T-helper 2 cell treated with Interferon-gamma antibody and Interleukin-4, amounts not matched to agents 5 μg/mL and 100 μg/mL, for 36 hours (primary cell): ENCODE measurements at places on chromosomes 1 and 21.

DNA sequence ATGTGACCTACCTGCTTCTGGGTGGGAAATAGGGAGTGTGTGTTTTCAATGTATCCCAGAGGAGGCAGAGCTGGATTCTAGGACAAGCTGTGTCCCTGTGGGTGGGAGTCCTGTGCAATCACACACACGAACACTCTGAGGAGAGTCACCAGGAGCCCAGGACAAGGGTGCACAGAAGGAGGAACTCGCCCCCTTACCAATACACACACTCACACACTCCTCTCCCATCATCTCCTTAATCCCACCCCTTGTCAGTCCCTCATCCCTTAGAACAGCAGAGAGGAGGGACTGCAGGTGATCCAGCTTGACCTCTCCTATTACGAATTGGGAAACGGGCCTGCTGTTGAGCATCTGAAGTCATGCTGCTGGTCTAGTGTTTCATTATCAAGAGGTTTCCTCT is 8.5 kb upstream of the MYBPHL start:
- no peak for DNase-seq

GRCh38 chr1:45804669-45804969 is 1.2 kb downstream of the MAST2 start:
- DNase-seq = no peak

GRCh38 chr1:40697436-40697835 is 5.9 kb downstream of the NFYC start:
- DNase-seq = no peak

- no peak for DNase-seq
These were observed 60.3 kb downstream of the KCNJ6 start for GRCh38 chr21:37855647-37856625.

GRCh38 chr1:235734335-235734734 is 84.8 kb upstream of the GNG4 start:
- no peak for DNase-seq

GRCh38 chr21:15170614-15171013 is 105.8 kb upstream of the NRIP1 start:
- no peak for DNase-seq

DNA sequence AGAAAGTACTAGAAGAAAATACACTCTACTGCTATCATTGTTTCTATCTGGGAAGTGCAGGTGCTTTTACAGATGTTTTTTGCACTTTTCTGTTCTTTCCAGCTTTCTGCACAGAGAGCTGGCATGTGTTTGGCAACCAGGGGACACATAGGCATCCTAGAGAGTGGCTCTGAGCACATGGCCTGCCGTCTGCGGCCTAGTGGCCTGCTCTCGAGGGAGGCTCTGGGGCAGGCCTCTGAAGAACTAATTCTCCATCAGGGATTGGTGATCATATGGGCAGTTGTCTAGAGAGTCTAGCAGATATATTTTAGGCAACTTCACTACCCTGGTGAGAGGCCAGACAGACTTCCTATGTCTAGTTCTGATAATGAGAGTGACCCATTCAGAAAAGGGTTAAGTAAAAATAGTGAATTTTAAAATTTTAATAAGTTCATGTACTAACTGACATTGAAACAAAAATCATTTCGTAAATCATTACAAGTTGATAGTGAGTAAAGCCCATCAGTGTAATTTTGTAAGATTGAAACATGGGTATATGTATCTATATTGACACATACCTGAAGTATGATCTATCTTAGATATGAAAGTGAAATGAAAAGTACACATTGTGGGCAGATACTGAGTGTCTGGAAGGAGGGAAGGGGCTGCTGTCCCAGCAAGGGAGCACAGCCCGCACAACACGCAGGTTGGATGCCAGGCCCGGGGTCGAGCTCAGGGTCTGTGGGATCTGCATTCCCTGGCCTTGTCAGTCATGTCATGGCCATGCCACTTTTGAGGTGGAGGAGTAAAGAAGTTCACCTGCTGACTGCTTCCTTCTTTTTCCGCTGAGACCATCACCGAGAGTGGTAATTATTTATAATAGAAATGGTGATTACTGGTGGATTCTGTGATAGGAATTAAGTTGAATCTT is 79.8 kb downstream of the PCBP3 start:
- no peak for DNase-seq

DNA sequence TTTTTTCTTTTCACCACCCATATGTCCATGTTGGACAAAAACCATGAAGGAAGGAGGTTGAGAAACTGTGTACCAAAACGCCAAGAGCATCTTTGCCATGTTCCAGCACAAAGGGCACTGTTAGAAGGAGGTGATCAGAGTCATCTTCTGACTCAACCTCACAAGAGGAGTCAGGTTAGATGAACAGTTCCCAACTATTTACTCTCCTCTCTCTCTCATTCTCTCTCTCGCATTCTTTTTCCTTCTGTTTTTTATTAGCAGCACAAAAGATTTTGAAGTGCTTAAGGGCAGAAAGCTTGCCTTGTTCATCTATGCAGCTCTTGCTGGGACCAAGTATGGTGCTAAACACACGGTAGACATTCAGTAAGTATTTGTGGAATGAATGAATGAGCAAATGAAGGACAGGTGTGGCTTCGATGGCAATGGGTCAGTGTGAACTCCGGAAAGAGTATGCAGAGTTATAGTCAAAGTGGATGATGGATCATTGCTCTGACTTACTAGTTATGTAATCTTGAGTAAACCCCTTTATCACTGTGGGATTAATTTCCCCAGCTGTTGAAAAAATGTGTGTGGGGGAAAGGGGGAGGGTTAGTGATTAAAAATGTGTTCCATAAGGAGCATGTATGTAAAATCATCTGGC is 33.9 kb downstream of the DDR2 start:
- no peak for DNase-seq

DNA sequence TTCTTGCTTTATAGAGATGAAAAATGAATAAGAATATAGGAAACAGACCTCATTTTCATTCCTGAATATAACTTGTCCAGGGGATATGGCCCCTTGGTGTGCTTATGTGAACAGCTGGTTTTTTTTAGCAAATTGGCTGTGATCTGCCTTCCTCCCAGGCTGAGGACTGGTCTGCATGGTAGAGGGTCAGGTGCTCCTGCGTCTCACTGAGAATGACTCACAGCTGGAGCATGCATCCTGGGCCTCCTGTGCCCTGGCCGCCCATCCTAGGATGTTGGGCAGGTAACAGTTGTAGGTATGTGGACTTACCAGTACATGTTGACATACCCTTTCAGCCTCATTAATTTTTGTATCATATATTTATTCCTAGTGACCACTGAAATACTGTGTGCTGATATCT is 29.8 kb downstream of the AGT start:
- DNase-seq = no peak

- DNase-seq = no peak
These were observed 443.1 kb upstream of the DAB1 start for GRCh38 chr1:57866998-57867397.

DNA sequence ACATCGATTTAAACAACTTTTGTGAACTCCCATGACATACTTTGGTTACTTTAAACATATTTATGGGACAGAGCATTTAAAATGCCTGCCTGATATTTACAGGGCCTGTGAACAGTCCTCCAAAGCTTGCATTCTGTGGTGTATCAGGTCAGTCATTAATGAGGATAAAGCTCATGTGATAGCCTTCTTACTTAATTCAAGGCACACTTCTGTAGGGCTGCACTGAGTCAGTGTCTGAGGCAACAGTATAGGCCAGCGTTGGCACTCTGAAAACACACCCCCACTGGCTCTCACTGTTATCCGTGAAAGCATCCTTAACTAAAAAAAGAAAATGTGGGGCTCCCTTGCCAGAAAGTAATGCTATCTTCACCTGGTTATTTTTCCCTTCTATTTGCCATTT is 200.0 kb downstream of the NFIA start:
- no peak for DNase-seq

DNA sequence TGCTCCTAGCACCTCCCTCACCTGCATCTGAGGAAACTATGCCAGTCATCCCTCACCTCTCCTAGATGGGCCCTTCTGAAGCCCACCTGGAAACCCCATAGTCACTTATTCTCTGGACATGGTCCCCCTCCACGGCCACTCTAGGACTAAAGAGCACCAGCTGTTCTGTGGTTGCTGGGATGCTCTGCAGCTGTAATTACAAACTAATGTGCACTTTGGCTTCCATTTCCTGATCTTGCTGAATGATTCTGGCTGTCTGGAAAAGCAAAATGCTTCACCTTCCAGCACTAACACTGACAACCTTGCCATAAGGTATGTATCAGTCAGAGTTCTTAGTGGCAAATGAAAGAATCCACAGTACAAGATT is 48.7 kb upstream of the PSEN2 start:
- DNase-seq = no peak

- peak; percentile 57 for DNase-seq
These were observed 11.4 kb downstream of the FASLG start for GRCh38 chr1:172670316-172670715.

DNA sequence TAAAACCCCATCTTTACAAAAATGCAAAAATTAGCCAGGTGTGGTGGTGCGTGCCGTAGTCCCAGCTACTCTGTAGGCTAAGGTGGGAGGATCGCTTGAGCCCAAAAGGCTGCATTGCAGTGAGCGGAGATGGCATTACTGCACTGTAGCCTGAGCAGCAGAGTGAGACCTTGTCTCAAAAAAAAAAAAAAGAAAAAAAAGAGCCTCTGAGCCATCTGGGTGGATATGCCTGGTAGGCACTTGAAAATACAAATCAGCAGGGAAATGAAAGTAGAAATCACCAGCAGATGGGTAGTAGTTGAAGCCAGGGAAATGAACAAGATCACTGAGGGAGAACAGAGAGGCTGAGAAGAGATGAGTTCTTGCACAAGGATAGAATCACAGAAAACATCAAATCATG is 131.0 kb upstream of the HMCN1 start:
- no peak for DNase-seq

GRCh38 chr1:107830526-107830925 is 134.5 kb downstream of the VAV3 start:
- no peak for DNase-seq

- peak; percentile 53 for DNase-seq
These were observed 30.7 kb downstream of the EIF2D start for GRCh38 chr1:206581571-206581981.

- DNase-seq = no peak
These were observed 12.8 kb downstream of the S100A7 start for GRCh38 chr1:153447498-153448170.

- no peak for DNase-seq
These were observed 53.5 kb upstream of the TENT5B start for GRCh38 chr1:27065999-27066630.

GRCh38 chr1:38690790-38691449 is 168.7 kb downstream of the RRAGC start:
- DNase-seq = no peak

DNA sequence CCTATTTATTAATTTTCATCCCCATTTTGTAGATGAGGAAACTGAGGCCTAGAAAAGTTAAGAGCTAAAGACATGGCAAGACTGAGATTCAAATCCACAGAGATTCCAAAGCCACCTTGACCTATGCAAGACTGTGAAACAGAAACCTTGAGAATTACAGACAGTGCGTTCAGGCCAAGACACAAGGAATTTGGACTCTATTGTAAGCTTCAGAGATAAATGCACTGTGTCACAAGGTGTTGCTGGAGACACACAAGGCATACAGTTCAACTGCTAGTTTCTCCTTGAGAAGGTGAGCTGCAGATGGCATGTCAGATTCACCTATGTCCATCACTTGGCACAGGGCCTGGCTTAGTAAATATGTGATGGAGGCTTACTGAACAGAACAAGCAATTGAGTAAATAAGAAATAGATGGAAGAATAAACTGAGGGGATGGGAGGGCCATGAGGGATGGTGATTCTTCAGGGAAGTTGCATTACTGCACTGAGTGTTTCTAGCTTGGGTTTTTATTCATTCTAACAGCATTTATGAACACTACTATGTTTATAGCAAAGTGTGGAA is 215.0 kb downstream of the DAB1 start:
- no peak for DNase-seq

- DNase-seq = no peak
These were observed 83.2 kb upstream of the PAPPA2 start for GRCh38 chr1:176379626-176380339.

GRCh38 chr1:44419901-44420300 is 14.8 kb downstream of the RNF220 start:
- DNase-seq = no peak

- DNase-seq = no peak
These were observed 35.2 kb upstream of the AK4 start for GRCh38 chr1:65112811-65113210.

DNA sequence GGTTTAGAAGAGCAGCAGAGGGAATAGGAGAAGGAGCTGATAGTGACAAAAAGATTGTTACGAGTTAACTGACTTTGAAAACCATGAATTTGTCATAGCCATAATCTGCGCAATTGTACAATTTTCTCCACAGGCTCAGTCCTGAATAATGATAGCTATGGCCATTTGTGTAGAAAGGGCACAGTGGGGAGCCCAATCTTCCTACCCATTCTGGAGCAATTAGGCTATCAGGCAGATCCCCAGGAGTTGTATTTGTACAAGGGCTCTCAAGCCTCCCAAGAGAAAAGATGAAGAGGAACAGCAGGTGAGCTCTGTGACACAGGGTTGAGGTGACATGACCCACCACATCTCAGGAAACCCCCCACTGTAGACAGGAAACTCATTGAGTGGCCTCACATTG is 42.1 kb upstream of the SAMD13 start:
- DNase-seq = no peak

DNA sequence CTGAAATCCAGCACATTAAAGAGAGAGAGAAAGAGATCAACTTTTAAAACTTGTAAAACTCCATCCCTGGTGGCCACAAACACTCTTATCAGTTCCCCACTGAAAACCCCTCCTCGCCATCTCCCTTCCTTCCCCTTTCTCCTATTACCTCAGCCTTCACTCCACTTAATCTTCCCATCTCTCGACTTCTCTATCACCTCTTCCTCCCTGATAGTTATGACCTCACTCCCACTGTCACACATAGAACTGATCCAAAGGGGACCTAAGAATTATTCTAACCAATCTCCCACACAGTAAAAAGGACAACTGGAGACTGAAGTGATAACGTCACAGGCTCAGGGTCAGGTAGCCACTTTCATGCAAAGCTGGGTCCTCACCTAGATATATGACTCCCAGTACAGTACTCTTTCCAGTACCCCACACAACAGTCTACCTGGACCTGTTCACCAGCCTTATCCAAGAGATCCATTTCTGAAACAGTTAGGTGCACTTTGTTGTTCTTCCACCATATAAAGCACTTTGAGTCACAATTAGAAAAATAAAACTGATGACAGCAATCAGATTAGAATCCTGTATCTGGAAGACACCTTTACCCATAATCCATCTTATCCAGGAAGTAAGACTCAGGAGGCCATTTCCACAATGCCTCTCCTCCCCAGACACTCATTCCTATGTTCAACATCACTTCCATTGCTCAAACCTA is 324.8 kb downstream of the SMYD3 start:
- DNase-seq = no peak

- peak; percentile 8 for DNase-seq
These were observed 47.3 kb downstream of the UBIAD1 start for GRCh38 chr1:11320153-11320936.

- DNase-seq = no peak
These were observed 1.3 kb upstream of the OLIG2 start for GRCh38 chr21:33024201-33025103.

DNA sequence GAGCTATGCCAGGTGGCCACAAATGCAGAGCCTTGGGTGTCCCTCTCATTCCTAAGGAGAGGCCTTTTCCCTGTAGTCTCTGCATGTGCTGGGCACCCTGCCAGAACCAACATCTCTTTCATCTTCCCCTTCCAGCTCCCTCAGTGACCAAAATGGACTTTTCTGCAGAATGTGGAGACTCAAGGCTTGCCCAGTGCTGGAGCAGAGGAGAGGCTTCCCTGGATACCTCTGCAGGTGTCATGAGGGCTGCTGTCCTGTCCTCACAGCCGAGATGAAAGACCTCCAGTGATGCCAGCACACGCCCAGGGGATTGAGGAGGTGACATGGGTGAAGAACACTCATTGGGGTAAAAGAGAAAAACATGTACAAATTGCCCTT is 347.0 kb upstream of the AJAP1 start:
- no peak for DNase-seq

- DNase-seq = peak; percentile 7
These were observed 50.3 kb upstream of the L1TD1 start for GRCh38 chr1:62144238-62144831.
